ENCODE measurements at places on chromosomes 11 and 22.

GRCh38 chr11:46387919-46388618 is 3.5 kb downstream of the CHRM4 start:
- no peak for DNase-seq

- no peak for DNase-seq
These were observed 362.4 kb downstream of the JRKL start for GRCh38 chr11:96752221-96752620.

DNA sequence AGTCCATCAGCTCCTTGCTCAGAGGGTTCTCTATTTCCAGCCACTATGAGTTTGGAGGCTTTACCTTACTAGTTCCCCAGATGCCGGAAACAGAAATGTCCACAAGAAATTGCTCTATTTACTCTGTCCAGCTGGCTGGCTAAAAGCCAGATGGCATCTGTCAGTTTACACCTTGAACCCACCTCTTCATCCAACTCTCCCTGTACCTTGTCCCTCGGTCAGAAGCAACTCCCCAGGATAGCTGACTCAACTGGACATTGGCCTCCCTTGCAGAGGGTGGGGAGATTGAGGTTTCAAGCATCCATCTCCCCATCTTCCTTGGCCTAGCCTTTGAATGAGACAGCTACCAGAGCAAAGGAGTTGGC is 1.7 kb downstream of the C2CD2L start:
- no peak for DNase-seq

- no peak for DNase-seq
These were observed 567.6 kb downstream of the BRD1 start for GRCh38 chr22:49259839-49260615.

DNA sequence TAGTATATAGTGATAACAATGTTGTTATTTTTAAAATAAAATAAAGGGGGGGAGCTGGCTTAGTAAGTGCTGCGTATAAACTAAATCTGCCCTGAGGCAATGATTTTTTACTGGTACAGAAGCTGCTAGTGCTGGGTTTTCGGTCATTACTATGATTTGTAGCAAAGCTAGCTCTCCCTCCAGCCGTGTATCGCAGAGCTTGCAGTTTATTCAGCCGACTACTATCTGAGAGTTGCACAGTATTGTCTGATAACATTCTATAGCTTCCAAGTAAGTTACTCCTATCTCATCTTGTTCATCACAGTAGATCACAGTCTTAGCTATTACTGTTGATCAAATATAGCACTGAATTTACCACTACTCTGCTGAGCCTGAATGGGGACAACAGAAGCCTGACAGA is 805.5 kb upstream of the ARHGAP42 start:
- DNase-seq: no peak

GRCh38 chr11:14075118-14076078 is 112.9 kb downstream of the SPON1 start:
- no peak for DNase-seq

GRCh38 chr22:36816636-36817524 is at the start of gene PVALB:
TSS of gene PVALB (minus strand) at chr22:36817035. CDS start at chr22:36817005, 30 bp downstream.
- DNase-seq: no peak

DNA sequence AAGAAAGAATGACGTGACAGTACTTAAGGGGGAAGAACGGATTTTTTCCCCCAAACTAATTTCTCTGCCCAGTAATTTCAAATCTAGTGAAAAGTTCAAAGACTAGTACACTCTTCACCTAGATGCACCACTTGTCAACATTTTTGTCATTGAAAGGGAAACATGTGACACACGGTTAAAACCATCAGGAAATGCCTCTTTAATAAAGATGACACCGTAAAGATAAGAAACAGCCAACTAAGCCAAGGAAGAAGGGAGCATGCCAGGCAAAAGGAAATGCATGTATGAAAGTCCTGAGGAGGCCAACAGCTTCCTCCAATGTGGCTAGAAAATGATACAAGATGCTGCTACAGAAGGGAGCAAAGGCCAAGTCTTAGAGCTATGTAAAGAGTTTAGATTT is 49.4 kb downstream of the RSF1 start:
- no peak for DNase-seq

DNA sequence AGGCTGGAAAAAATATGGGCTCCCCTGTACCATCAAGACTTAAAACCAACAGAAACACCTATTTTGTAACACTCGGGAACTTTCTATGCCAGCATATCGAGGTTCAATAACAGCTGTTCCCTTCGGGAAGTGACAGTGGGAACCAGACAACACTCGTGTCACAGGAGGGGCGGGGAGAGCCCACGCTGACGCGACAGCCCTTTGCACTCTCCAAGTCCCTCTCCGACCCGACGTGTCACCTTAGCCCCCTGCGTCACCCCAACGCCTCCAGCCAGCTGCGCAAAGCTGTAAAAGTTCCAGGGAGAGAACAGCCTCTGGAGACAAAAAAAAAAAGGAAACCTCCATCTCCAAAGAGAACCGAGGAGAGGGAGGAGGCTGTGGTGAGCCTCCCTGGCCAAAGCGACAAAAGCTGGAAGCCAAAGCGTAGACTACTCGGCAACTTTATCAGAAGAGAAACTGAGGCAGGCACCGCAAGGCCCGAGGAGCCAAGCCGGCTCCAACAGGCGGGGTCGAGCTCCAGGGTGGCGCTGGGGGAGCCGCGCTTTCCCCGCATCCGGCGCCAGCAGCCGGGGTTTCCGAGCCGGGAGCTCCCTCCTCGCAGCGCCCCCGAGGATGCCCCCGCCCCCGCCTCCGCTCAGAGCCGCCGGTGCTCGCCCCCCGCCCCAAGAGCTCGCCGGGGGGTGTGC is 751 bp downstream of the ARFGAP3 start:
- DNase-seq: peak; percentile 26

DNA sequence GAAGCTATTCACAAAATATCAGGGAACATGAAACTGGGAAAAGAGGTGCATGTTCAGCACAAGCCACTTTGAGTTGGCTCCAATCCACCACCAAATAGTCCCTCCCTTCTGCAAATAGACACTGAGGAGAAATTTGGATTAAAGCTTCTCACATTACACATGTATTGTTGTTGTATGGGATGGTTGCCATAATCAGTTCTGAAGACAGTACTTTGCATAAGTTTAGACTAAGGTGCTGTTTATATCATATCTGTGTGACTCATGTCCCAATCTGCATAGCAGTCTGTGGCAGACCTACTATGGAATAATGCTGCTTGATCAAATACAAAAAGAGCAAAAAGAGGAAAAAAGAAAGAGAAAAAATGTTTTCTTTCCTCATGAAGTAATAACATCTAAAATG is 376.7 kb upstream of the DDI1 start:
- DNase-seq: peak; percentile 24

GRCh38 chr11:124467381-124467927 is 22.0 kb upstream of the OR8B8 start:
- DNase-seq: no peak

GRCh38 chr11:74442636-74443035 is 24.7 kb downstream of the KCNE3 start:
- DNase-seq: no peak

GRCh38 chr22:23763579-23763945 is 772 bp downstream of the C22orf15 start:
- no peak for DNase-seq

DNA sequence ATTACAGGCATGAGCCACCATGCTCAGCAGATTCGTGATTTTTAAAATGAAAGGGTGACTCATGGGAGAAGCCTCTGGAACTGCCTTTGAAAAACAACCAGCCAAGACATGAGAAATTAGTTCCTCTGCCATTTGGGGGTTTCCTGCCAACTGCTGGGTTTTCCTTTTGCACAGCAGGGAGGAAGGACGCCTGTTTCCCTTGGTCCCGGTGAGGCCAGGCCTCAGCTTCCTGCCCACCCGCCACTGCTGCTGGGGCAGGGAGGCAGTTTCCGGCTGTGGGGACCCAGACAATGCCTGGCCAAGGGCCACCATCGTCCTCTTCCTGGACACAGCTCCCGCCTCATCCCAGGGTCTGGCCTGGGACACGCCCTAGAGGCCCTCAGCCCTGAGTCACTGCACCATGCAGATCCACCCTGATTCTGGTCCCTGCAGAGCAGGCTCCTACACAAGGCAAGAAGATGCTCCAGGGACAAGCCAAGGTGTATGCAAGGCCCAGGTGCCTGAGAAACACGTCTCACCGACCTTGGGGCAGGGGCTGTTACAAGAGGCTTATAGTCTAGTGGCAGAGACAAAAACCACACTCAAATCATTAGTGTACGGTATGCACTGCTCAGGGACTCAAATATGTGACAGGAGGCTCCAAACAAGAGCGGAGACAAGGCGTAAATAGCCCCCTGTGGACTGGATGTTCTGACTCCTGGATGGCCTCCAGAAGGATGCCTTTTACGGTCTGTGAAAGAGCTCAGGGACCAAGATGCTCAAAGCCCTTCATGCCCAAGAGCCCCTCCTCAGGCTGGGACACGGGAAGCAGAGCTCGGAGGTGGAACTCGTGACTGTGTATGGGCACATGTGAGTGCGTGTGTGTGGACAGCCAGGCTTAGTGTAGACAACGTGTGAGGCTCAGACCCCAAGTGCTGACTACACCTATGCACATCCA is 10.0 kb downstream of the PPM1F start:
- peak; percentile 68 for DNase-seq

DNA sequence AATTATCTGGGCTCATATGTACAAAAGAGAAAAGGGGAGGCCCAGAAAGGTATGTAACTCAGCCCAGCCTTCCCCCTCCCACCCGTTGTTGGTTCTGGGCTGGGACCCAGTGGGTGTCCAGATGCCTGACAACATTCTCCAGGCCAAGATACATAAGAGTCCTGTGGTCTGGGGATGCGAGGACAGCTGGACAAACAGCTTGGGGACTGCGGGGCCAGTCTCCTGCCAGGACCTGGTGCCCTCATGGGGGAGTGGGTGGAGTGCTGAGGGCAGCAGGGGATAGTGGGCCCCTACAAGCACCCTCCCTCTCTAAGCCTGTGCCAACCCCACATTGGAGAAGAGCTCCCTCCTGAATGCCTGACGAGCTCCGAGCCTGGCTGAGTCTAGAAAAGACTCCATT is 3.5 kb upstream of the SLC22A6 start:
- DNase-seq: no peak

DNA sequence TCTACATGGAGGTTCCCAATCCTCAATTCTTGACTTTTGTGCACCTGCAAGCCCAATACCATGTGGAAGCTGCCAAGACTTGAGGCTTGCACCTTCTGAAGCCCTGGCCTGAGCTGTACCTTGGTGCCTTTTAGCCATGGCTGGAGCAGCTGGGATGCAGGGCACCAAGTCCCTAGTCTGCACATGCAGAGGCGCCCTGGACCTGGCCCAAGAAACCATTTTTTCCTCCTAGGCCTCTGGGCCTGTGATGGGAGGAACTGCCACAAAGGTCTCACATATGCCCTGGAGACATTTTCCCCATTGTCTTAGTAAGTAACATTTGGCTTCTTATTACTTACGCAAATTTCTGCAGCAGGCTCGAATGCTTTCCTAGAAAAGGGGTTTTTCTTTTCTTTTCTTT is 431.9 kb upstream of the ANO5 start:
- no peak for DNase-seq

DNA sequence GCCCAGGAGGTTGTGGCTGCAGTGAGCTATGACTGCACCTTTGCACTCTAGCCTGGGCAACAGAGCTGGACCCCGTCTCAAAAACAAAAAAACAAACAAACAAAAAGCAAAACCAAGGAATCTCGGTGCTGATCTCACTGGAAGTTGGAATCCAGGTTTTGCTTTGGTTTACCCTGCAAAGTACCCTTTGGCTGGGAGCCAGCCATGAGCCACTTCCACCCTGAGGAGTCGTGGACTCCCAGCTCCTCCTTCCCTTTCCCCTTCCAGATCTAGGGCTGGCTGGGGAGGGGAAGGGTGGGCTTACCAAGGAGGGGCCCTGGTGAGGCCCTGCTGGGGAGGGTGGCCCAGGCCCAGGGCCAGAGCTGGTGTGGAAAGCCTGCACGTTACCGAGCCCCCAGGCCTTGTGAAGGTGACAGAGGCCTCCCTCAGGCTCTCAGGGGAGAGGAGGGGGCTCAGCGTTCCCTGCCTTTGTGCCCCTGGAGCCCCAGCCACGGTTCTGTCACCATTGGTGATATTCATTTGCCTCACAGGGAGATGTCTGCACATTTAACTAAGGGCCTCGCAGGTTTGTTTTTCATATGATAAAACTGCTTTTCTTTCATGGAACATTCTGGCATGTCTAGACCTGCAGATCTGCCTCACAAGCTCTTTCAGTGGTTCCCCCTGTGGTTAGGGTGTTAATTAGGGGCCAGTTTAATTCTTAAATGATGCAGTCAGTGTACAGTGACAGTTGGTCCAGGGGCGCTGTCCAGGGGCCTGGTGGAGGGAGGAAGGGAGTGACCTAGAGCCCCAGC is 29.0 kb downstream of the FBLN1 start:
- no peak for DNase-seq

- no peak for DNase-seq
These were observed 291.4 kb downstream of the ST3GAL4 start for GRCh38 chr11:126646701-126647557.

- DNase-seq: no peak
These were observed 682.5 kb downstream of the NTM start for GRCh38 chr11:132052904-132053303.

DNA sequence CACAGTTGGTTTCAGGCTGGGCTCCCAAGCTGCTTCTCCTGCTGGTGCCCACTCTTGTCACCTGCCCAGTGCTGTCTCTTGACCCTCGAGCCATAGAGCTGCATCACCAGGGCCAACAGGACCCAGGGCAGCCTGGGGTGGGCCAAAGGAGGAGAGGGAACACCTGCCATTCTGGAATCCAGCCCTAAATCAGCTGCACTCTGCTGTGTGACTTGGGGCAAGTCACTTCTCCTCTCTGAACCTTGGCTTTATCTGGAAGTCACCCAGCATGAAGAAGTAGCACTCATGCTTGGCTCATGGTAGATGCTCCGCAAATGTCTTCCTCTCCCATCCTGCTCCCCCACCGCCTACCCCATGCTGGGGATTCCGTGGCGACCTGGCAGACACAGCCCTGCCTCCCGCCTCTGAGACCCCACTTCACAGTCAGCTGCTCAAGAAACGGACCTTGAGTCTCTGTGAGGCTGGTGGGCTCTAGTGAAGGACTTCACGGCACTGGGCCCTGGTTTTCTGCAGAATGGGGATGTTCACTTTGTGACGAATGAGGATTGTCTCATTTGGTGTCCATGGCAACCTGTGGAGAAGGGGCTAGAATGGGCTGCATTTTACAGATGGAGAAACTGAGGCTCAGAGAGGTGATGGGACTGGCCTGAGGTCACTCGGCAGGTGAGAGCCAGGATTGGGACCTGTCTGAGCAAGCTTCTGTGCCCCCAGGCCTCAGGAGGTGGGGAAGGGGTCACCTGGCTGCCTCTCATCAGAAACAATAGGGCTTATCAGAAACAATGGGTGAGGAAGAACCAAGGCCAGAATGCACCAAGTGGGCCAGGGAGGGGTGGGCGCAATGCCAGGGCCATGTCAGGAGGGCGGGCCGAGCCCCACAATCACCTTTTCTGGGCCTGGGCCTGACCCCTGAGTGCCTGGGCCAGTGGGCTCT is 12.4 kb downstream of the EMID1 start:
- no peak for DNase-seq

DNA sequence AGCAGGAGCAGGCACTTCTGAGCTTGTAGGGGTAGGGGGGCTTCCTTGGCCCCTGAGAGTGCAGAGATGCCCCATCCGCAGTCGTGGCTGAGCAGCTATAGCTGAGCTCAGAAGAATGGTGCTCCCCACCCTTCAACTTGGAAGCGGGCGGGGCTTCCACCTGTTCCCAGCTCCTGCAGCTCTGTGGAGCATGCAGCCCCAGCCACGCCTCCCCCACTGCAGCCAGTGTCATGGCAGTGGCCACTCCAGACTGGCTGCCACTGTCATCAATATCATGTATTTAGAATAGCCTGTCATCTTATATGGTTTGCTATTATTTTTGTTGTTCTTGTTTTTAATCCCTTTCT is 213.1 kb downstream of the LRRC4C start:
- no peak for DNase-seq

Data from fibroblast of gingiva (primary cell).